NCI-H1417 treated with DMSO at 0.1 percent for 48 hours (cell line): ENCODE measurements at places on chromosomes 7 and 10.

- DNase-seq: no peak
Measured at GRCh38 chr10:106722524-106722923, 442.0 kb downstream of the SORCS1 start.

- no peak for DNase-seq
Measured at GRCh38 chr7:42167206-42167605, 69.8 kb downstream of the GLI3 start.

DNA sequence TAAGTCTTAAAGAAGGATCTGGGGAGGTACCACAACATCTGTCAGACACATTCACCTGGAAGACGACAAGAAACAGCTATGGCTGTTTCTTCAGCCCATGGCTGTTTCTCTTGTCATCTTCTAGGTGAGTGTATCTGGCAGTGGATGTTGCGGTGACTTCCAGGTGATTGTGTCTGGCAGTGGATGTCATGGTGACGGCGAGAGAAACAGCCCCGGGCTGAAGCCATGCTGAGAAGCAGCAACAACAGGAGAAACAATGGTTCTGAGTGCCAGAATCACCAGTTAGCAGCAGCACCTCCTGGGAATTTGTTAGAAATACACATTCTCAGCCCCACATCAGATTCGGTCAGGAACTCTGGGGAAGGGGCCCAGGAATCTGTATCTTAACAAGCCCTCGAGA is 68.6 kb upstream of the SYPL1 start:
- peak; percentile 31 for DNase-seq

DNA sequence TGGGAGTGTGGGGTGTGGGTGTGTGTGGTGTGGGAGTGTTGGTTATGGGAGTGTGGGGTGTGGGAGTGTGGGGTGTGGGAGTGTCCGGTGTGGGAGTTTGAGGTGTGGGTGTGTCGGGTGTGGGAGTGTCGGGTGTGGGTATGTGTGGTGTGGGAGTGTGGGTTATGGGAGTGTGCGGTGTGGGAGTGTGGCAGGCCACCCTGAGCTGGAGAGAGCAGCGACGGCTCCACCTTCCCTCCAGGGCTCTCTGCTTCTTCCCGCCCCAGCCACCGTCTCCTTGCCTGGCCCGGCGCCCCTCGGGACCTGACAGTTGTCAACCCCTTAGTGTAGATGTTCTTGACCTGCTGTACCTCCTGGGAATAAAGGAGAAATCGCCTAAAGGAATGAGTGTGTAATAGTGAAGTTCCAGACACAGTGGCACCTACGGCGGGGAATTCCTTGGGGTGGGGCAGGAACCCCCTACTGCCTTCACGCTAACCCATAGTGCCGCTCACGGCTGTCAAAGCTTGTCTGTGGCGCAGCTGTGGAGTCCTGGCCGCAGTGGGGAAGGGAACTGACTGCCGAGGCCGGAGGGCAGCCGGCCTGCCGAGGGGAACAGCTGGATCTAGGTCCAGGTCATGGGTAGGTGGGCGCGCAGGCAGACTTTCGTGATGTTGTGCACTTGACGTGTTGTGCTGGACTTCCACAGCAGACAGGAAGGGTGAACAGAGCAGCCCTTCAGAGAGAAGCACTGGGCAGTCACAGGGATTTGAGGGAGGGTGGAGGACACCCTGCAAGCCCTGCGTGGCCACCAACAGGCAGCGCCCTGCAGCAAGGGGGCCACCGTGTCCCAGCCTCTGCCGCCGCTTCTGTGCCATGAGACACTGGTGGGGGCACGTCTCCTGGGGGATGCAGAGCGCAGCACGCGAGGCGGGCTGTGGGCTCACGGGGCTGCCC is 49.0 kb upstream of the EN2 start:
- no peak for DNase-seq

DNA sequence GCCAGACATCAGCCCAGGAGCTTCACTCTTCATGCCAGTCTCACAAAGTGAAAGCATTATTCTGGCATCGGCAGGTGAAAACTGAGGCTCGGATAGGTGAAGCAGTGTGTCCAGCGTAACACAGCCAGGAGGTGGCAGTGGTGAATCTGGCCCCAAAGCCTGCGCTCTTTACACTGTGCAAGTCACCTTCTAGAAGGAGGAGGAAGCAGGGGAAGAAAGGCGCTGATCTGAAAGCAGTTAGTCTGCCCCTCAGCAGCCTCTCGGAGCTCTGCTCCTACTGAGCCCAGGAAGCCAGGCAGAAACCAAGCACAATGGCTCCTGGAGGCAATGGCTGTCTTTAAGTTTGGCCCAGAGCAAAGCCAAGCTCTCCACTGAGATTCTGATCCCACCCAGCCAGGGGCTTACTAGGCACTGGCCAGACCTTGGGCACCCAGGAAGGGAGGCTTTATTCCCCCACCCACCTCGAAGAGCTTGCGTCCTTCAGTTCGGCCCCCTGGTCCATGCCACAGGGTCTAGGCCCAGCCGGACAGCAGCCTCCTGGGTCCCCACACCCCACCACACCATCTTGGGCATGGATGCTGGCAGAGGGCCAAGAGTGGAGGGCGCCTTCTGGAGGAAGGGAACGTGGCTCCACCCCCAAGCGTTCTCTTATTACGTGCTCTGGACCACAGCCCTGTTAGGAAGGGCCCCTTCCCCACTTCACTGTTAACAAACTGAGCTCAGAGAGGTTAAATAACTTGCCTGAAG is 104.5 kb downstream of the GRID1 start:
- no peak for DNase-seq

DNA sequence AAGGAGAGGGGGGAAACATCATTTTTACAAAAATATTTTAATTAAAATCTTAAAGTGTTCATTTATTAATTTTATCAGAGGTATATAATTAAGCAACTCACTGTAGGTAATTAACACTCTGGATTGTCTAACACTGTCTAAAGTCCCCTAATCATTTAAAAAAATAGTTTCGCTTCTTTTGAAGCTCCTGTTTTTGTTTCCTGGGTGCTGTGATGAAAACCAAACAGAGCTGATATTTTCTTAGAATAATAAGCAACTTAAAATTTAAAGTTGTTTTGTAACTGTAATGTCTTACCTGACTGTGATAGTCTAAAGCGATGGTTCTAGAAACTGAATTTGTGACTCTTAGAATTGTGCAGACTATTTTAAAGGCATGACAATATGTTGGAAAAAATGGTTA is 961.0 kb downstream of the GATA3 start:
- DNase-seq: no peak

GRCh38 chr7:69691327-69691726 is 93.1 kb downstream of the AUTS2 start:
- DNase-seq: no peak

- no peak for DNase-seq
Measured at GRCh38 chr7:96415293-96415940, 93.5 kb upstream of the SLC25A13 start.

- DNase-seq: no peak
Measured at GRCh38 chr10:30011956-30012647, 47.3 kb downstream of the JCAD start.

- peak; percentile 19 for DNase-seq
Measured at GRCh38 chr7:129144095-129144833, at the start of gene TSPAN33. Gene TSPAN33, plus strand, starts transcription at chr7:129144707. Its CDS starts 274 bp downstream, at chr7:129144981.

DNA sequence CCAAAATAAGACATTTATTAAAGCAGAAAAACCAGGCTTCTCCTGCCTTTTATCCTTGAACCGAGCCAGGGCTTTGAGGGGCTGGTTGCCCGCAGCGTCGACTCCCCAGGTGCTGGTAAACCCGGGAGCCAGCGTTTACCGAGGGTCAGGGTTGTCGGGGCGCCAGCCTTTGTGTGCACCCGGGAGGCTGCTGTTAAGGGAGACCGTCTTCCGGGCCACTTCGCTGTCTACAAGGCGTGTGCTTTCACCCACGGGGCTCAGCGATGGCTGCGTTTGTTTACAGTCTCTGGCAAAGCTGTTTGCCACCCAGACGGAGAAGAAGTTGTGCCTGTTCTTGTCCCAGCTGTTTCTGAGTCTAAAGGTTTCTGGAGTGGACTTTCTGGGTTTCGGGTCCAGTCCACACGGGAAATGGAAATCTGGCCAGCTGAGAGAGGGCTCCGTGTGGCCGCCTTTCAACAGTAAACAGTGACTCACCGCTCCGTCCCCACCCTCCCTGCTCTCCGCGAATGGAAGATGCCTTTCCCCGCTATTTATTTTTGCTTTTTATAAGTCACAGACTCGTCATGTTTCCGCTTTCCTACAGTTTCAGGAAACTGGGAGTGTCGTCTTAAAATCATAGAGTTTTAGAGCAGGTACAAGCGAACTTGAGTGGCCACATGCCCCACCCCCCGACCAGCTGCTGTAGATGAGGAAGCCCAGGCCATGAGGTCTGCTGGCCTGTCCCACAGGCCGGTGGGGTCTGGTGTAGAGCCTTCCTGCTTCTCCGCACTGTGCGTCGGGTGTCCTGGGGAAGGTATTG is 2.2 kb downstream of the MAFK start:
- no peak for DNase-seq

DNA sequence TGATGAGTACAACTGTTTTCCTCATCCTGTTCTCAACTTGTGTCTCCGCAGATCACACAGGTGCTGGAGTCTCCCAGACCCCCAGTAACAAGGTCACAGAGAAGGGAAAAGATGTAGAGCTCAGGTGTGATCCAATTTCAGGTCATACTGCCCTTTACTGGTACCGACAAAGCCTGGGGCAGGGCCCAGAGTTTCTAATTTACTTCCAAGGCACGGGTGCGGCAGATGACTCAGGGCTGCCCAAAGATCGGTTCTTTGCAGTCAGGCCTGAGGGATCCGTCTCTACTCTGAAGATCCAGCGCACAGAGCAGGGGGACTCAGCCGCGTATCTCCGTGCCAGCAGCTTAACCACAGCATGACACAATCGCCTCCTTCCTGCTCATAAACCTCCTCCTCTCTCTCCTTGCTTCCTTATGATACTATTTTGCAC is 126.7 kb upstream of the PRSS58 start:
- DNase-seq: no peak

- DNase-seq: no peak
Measured at GRCh38 chr10:121600611-121601010, 2.4 kb upstream of the FGFR2 start.

GRCh38 chr10:110762849-110763211 is 108.9 kb upstream of the PDCD4 start:
- no peak for DNase-seq

GRCh38 chr10:126781450-126782216 is 111.1 kb upstream of the C10orf90 start:
- DNase-seq: no peak

- no peak for DNase-seq
Measured at GRCh38 chr7:90569368-90569767, 26.8 kb upstream of the CDK14 start.
